ENCODE measurements at places on chromosomes 5 and 9.

DNA sequence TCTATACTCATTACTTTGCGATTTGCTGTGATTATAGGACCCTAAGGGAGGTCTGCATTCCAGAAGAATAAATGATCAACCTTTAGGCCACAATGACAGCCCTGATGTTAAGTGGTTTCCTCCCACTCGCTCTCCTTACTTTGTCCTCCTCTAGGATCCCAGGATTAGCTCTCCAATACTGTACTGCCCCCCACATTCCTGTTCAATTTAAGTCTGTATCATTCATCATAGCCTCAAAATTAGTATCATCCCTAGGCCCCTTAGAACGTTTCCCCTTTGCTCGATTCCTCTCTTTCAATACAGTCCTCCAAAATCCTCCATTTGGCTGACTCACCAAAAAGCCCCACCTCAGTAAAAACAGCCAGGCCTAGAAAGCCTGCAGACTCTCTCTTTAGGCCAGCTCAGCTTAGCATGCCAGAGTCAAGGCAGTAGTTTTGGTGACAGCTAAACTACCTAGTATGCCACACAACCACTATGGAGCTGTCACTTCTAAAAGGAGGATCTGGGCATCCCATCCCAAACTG is 24.4 kb downstream of the RNF145 start:
- DNase-seq = no peak

DNA sequence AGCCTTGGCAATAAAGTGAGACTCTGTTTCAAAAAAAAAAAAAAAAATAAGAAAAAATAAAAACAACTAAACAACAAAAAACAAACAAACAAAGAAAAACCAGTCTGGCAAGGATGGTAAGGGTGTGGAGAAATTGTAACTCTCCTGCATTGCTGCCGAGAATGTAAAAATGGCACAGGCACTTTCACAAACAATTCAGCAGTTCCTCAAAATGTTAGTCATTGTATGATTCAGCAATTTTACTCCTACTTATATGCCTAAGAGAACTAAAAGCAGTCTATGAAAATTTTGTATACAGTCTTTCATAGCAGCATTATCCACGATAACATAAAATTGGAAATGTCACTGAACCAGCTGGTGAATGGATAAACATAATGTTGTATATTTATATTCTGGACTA is 280.4 kb downstream of the CDH9 start:
- DNase-seq = no peak

DNA sequence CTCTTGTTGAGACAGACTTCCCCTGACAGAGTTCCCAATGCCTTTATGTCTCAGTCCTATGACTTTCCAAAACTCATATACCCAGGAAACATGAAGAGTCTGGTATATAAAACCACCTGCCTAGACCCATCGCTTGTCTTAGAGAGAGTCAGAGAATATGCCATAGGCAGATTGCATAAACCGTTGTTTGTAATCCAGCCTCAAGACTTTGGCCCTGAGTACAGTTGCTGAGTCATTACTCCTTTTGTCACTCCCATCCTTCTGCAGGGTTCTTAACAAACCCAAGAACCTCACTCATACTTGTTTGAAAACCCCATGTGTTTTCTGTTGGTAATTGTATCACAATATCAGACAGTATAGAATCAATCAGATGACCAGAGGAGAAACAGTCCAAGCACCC is 616.3 kb downstream of the SLCO4C1 start:
- DNase-seq = no peak

- no peak for DNase-seq
These were observed 32.8 kb downstream of the TUT7 start for GRCh38 chr9:86321373-86321772.

GRCh38 chr9:104853159-104853558 is 74.8 kb downstream of the ABCA1 start:
- DNase-seq = no peak

GRCh38 chr5:150082889-150083288 is 3.5 kb downstream of the CSF1R start:
- no peak for DNase-seq

GRCh38 chr5:149063017-149063687 is at the start of gene SH3TC2:
TSS of gene SH3TC2 (minus strand) at chr5:149063062. CDS start at chr5:149063022, 40 bp downstream.
- peak; percentile 92 for DNase-seq

GRCh38 chr5:62343428-62343827 is 37.4 kb downstream of the KIF2A start:
- DNase-seq = no peak
